ENCODE measurements at places on chromosomes 2 and 18.

GRCh38 chr2:200307724-200308545 is 1.4 kb downstream of the SPATS2L start:
- DNase-seq, result no peak

- DNase-seq, result no peak
Measured at GRCh38 chr18:49591271-49591670, 29.4 kb downstream of the LIPG start.

- no peak for DNase-seq
Measured at GRCh38 chr2:232350804-232351685, 27.5 kb upstream of the ALPP start.

- no peak for DNase-seq
Measured at GRCh38 chr2:44200011-44200410, 31.3 kb downstream of the PPM1B start.

- peak; percentile 94 for DNase-seq
Measured at GRCh38 chr2:164620873-164621763, at the start of gene GRB14. Gene GRB14, minus strand, starts transcription at chr2:164621482. Its CDS starts 173 bp downstream, at chr2:164621309.

DNA sequence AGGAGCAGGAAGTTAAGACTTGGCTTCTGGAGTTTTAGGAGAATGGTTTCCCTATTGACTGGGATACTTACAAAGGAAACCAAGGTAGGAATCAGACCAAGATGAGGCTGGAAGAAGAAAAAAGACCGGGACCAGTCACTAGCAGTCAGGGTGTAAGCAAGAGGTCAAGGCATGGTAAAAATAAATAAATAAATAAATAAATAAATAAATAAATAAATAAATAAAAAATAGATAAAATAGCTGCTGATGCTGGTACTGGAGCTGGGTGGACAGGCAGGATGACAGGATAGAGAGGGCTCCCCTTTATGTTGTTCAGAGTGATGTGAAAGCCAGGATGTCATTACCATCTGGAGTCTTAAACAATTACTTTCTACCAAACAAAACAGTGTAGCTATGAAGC is 89.9 kb downstream of the MYO5B start:
- no peak for DNase-seq

- no peak for DNase-seq
Measured at GRCh38 chr2:225004597-225004996, 37.7 kb downstream of the DOCK10 start.

DNA sequence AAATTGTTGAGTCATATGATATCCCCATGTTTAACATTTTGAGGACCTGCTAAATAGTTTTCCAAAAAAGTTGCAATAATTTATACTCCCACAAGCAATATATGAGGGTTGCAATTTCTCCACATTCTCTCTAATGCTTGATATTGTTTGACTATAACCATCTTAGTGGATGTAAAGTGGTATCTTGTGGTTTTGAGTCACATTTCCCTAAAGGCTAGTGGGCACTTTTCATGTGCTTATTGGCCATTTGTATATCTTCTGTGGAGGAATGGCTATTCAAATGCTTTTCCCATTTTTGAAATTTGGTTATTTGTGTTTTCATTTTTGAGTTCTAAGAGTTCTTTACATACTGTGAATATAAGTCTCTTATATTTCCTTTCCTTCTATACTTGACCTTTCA is 82.7 kb downstream of the SCG2 start:
- DNase-seq, result no peak

DNA sequence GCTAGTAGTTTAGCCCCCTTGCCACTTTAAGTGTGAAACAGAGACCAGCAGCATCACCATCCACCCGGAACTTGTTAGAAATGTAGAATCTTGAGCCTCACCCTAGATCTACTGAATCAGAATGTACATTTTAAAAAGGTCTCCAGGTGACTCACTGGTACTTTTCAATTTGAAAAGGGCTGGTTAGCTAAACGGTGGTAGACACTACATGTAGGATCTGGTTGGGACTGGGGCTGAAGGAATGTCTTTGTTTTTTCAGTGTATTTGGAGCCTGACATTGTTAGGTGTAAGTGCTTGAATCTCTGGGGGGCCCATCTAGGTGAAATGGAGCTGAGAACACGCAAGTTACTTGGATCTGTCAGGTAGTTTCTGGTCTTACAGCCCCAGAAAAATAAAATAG is 44.0 kb upstream of the XPO1 start:
- peak; percentile 83 for DNase-seq

DNA sequence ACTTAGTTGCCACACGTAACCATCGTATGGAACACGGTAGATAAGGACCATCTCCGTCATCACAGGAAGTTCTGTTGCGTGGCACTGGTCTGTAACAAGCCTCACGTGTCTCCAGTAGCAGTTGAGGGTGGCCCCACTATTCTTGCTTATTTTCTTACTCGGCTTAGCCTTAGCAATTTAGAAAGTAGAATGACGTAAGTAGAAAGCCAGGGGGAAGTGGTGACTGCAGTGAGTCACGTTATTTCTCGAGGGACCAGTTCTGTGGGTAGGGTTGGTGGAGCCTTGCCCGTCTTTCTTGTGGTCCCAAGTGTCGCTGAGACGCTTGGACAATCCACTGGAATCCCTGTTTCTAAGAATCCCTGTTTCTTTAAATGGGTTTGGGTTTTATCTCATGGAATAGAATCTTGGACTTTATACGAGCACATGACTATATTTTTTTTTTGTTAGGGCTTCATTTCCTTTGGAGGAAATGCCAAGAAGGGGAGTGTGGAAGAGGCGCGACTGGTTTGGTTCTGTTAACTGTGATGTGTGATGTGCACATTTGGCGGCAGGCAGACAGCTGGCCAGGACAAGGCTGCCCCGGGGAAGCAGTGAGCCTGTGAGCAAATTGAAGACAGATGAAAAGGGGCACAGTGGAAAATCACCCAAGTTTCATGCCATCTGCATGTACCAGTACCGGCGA is 96.2 kb downstream of the CABLES1 start:
- no peak for DNase-seq

DNA sequence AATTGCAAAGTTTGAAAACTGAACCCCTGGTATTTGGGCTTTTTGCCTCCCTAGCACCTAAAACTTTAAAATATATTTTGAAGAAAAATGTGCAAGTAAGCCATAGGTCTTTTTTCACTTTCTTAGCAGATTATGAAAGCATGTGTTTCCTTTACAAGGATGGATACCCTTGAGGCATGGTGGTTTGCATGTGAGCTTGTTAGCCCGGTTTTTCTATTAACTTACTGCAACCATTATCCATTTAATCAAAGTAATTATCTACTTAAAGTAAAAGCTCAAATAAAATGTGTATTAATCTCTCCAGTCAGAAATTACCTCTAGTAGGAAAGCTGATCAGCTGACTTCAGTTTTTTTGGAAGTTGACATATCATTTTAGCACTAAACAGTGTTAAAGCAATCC is 140.6 kb downstream of the EML6 start:
- DNase-seq, result no peak

DNA sequence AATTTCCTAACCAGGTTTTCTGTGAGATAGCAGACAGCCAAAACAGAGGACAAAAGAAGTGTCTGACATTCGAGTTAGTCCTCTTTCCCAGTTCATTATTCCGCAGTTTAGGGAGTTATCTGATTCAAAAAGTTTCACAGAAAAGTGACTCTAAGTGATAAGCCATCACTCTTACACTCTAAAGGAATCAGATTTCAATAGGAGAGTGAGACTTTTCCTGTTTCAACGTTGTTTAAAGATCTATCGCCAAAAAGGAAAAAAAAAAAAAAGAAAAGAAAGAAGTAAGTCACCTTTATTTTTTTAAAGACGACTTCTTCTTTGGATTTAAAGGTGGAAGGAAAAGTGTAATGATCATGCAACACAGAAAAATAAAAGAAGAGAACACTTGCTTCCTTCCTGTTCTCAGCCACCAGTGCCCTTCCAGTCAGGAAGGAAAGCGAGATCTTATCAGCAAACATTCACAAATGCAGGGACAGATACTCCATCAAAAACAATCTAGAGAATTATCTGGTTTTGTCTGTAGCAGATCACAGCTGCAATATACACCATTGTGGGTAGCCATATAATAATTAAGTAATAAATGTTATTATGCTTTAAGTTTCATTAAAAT is 49.8 kb downstream of the TFPI start:
- DNase-seq, result no peak

DNA sequence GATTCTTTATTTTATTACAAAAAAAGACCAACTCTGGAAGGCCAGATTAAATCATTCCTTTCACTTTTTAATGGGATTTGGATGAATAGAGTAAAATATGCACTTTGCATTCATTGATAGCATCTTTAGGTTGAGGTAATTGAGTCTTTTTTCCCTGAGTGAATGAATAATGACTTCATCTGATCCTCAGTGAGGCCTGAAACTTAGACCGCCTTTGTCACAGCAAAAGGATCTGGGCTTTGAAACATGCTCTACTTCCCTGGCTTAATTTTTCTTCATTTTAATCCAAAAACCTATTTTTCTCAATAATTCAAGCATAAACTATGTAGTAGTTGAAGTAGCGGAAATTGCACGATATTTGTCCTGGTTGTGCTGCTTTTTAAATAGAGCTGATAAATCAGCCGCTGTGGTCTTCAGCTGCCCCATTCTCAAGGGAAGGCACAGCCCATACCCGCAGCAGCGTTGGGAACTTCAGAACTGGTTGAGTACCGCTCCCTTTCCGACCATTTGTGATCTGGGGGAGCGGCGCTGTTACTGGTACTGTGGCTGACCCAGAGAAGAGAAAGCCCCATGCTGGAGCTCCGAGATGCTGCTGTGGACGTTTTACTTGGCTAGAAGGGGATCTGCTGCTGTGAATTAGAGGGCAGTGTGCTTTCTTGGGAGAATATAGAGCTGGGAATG is 145.3 kb upstream of the NFATC1 start:
- no peak for DNase-seq

- no peak for DNase-seq
Measured at GRCh38 chr18:41887100-41887499, 67.9 kb upstream of the PIK3C3 start.

DNA sequence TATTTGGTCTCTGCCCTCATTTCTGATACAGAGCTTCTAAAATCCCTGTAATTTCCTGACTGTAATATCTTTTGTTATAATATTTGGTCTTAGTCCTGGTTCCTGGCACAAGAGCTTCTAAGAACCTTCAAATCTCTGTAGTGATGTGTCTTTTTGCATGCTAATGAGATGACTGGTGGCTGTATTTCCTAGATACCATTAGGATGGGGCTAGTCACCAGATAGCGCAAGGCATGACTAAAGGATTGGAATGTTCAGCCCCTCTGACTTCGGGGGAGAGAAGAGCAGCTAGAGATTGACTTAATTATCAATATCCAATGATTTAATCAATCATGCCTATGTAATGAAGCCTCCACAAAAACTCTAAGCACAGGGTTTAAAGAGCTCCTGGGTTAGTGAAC is 620.8 kb upstream of the ACVR2A start:
- DNase-seq, result no peak

GRCh38 chr18:54765636-54766375 is 62.5 kb upstream of the RAB27B start:
- no peak for DNase-seq

DNA sequence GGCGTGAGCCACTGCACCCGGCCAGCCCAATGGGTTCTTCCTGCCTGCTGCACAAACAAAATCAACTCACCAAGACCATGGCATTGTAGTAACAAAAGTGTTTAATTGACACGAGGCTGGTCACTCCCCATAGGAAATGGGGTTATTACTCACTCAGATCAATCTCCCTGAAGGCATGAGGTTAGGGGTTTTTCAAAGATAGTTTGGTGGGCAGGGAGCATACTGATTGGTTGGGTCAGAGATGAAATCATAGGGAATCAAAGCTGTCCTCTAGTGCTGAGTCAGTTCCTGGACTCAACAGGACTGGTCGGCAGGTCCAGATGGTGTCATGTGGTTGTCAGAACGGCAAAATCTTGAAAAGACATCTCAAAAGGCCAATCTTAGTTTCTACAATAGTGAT is 122.1 kb downstream of the TMEM17 start:
- no peak for DNase-seq

DNA sequence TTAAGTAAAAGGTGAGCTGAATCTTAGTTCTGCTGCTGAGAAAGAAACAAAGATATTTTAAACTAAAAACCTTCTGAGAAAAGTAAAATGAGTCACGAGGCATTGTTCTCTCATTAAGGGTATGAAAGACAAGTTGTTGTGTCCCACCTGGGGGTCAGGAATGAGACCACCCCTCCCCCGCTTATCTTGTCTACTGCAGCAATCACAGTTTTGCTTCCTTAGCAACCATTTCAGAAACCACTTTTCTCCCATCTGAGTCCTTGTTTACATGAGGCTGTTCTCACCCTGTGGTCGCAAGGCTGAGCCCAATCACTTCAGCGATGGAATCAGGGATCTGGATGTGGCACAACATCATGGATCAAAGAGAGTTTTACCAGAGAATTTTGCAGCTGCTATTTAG is 377.6 kb upstream of the NETO1 start:
- peak; percentile 77 for DNase-seq
